ENCODE measurements at places on chromosomes 13 and 19. TPM values are rescaled to one million over a fixed set of nuclear protein-coding genes. Genes with fewer than 3 reads are reported as not detected.

DNA sequence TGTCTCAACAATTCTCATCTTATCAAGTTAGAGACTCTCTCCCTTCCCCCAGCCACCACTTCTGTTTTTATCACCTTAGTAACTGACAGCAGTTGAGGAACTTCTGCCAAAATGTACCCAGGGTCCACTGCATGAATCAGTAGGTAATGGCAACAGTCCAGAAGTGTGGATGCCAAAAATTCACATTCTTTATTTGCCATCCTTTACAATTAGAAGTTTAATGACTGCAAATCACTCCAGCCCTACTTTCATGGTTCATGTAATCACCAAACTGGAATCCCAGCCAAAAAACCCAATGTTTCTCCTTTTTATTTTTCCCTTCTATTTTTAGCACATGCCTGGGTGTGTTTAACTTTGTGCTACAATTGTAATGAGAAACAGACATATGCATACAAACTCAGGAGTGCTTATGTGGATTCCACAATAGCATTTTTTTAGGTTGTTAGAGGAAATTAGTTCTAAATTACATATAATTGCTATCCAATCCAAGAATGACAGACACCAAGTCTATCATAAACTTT lies 243.5 kb downstream of the RGCC start:
- peak; percentile 57 for DNase-seq

DNA sequence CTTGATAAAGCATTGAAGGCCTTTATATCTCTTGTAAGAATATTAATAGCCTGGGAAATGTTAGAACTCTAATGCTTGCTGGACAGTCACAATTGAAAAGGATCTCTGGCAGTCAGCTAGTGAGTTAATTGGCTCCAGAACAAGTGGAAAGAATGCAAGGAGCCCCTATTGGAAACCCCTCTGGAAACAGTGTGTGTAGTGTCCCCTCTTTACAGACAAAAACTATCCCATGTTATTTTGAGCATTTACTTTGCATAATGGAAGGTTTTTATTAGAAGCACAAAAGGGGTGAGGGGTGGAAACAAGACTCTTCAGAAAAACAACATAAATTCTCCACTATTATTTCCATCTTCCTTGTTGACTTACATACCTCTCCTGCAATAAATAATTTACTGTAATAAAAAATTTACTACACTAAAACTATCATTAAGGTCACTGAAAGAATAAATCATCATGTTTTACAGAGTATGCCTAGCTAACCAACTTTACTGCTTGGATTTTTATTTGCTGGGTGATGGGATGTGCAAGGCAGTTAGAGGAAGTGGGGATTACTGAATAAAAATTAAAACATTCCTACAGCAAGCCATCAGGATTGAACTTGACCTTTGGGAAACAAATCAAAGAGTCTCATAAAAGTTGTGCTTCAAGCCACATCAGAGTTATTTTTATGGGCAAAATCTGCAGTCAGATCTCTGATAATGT lies 610.4 kb downstream of the TBC1D4 start:
- peak; percentile 48 for DNase-seq

The NCAN gene
- under 0.01 TPM for total RNA-seq

GRCh38 chr19:6473647-6474046 lies 7.9 kb downstream of the DENND1C start:
- DNase-seq, result no peak

DNA sequence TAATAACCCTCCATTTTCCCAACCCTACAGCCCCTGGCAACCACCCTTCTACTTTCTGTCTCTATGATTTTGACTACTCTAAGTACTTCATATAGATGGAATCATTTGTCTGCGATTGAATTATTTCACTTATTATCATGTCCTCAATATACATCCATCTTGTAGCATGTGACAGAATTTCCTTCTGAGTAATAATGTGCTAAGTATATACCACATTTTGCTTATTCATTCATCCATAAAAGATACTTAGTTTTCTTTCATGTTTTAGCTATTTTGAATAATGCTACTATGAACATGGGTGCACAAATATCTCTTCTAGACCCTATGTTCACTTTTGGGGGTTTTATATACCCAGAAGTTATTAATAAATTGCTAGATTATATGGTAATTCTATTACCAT lies 17.4 kb upstream of the NDFIP2 start:
- no peak for DNase-seq

The METTL21C gene
- not detected for total RNA-seq

- no peak for DNase-seq
Measured at GRCh38 chr19:30369833-30370232, 2.4 kb upstream of the ZNF536 start.

The FAM98C gene
- total RNA-seq, result 21.2 TPM

GRCh38 chr19:40575326-40575725 lies 1.3 kb upstream of the SHKBP1 start:
- DNase-seq, result no peak

The STXBP2 gene
- total RNA-seq, result not detected

The LHFPL6 gene
- 37.2 TPM for total RNA-seq

DNA sequence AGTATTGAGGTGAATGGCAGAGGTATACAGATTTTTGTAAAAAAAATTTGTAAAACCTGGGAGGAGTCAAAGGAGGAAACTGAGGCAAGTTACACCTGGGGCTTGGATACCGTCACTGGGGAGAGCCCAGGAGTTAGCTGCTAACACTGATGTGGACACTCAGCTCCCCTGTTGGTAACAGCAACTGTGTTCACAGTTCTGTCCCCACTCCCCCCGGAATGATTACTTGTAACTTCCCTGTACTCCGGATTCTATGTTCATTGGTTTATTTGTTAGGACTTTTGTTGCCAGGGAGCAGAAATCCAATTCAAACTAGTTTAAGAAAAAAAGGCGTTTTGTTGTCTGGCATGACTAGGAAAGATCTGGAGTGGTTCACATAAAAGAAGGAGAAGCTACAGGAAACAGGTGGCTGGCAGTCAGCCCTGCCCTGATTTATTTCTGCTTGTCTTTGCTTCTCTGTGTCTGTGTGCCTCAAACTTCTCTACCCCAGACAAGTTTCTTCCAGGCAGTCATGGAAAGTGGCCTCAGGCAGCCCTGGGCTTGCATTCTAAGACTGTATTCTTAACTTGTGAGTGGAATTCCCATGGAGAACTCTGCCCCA lies 2.3 kb upstream of the GPR12 start:
- peak; percentile 21 for DNase-seq

The UBAC2 gene
- total RNA-seq, result 46.9 TPM

- no peak for DNase-seq
Measured at GRCh38 chr19:16208064-16208759, 10.5 kb downstream of the AP1M1 start.

The MOB3A gene
- 26.5 TPM for total RNA-seq

The TUBB4A gene
- not detected for total RNA-seq

DNA sequence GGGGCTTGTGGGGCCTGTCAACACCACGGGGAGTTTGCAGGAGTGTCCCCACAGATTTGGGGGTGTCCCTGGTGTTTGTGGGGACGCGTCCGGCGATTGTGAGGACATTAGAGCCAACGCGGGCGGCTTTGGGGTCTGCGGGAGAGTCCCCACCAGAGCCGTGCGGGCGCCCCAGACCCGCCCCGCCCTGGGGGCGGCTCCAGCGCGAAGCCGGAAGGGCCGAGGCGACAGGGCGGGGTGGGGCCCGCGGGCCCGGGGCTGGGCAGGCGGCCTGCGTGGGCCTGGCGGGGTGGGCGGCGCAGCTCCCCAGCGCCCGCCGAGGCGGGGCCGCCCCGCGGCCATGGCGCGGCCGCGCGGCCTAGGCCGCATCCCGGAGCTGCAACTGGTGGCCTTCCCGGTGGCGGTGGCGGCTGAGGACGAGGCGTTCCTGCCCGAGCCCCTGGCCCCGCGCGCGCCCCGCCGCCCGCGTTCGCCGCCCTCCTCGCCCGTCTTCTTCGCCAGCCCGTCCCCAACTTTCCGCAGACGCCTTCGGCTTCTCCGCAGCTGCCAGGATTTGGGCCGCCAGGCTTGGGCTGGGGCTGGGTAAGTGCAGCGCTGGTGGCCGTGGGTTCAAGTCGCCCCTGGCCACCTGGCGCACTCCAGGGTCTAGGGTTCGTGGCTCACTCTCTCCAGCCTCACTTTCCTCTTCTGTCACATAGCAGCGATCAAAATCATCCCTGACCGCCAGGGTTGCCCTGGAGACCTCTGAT lies 10.3 kb downstream of the PDE4A start:
- DNase-seq, result no peak

The FAAP24 gene
- total RNA-seq, result 7.1 TPM

GRCh38 chr19:50723735-50724521 lies 764 bp downstream of the CLEC11A start:
- no peak for DNase-seq

The ASF1B gene
- total RNA-seq, result 107 TPM

GRCh38 chr19:38657633-38658222 lies 10.3 kb downstream of the ACTN4 start:
- DNase-seq, result peak; percentile 93

- peak; percentile 63 for DNase-seq
Measured at GRCh38 chr19:15213715-15214381, 13.1 kb upstream of the NOTCH3 start.

GRCh38 chr13:37956536-37956935 lies 87.0 kb upstream of the TRPC4 start:
- no peak for DNase-seq

The SRRM5 gene
- 0.11 TPM for total RNA-seq

DNA sequence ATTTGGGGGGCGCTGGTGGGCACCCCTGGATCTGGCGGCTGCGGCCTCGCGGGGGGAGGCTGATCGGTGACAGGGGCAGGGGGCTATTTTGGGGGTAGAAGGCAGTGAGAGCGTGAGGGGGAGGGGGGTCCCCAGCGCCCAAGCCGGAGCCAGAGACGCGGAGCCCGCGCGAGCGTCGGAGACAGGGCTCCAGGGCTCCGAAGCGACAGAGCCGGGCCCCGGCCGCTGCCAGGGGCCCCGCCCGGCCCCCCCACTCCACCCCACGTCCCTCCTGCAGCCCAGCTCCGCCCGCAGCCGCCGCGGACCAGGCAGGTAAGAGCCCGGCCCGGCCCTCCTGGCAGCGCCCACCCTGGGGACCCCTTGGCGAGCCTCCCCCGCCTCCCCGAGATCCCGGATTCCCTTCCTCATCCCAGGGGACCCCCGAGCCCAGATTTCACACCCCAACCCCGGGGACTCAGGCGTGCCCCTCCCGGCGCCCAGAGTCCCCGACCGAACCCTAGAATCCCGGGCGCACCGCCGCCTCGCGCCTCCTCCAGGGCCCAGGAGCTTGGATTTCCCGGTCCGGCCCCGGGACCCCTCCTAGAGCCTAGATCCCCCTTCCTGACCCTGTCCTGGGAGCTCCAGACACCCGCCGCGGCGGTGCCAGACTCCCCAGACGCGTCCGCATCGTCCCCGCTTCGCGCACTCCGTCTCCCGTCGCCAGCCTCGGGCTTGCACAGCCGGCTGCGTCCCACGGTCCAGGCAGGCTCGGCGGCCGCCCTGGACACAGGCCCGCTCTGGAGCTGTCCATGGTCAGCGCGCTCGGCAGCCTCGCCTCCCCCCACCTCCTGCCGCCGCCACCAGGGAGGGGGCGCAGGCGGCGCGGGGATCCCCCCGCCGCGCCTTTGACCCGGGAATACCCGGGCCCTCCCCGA lies at the start of gene PPFIA3:
Gene PPFIA3 (plus strand): TSS at position 134 of the 914 bp plus-strand sequence. CDS start 8,330 bp downstream, outside the sequence.
- peak; percentile 49 for DNase-seq

The NLRP11 gene
- total RNA-seq, result not detected

DNA sequence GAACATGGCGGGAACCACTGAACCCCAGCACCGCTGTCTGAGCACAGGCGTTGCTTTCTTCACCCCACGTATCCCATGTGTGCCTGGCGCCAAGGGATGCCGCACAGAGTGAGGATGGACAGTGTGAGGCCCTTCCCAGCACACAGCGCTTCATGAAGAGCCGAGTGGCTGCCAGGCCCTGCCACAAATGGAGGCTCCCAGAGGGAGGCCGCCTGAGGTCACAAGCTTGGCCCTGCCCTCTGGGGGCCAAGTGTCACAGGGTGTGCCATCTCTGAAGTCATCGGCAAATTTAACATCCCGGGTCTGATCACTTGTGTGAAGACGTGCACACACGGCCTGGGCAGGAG lies 24.4 kb downstream of the MPND start:
- DNase-seq, result no peak

The ZNF221 gene
- 12.8 TPM for total RNA-seq

GRCh38 chr13:110261166-110262081 lies 45.5 kb downstream of the COL4A1 start:
- DNase-seq, result no peak

GRCh38 chr13:60146471-60146870 lies 17.3 kb downstream of the DIAPH3 start:
- DNase-seq, result peak; percentile 58

DNA sequence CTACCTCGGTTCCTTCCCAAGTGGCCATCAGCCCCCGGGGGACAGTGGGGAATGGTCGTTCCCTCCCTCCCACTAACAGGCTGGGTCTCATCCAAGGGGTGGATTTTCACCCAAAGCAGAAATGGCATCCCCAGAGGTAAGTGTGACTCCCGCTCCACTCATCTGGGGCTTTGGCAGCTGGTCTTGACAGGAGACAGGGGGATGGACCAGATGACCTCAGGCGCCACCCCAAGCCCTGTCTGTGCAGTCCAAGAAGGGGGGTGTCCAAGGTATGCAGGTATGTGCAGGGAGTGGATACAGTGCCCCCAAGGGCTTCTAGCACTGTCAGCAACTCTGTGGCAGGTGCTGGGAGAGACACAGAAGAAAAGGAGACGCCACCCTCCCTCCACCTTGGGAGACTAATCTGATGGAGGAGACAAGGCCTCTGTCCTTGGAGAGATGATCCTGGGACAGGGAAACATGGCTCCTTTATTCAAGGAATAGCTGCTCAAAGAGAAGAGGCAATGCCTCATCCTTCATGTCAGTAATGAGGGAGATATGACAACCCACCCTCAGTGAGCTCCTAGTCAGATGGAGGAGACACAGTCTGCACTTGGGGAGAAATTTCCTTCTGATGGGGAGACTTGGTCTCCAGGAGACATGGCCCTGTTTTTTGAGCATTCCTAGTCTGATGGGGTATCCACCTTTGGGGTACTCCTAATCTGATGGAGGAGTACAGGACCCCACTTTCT lies 7.7 kb downstream of the CEACAM16 start:
- DNase-seq, result no peak

DNA sequence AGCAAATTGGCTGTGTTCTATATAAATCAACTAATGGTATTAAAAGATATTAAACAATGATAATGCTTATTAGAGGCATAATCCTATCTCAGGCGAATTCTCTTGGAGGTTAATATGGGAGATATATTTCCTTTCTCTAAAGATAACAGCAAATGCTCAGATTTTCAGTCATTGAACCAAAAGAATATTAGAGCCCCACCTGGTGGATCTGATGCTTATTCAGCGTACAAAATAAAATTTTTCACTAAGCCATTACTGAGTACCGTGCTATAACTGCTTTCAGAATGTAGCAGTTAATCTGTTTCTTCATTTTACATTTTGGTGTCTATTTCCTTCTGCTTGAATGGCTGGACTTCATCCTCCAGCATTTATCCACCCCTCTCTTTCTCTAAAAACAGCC lies 143.3 kb upstream of the IPO5 start:
- peak; percentile 10 for DNase-seq

The ZNF700 gene
- 9.5 TPM for total RNA-seq

The RFPL4A gene
- not detected for total RNA-seq

GRCh38 chr19:45153339-45154063 lies 7.3 kb downstream of the NKPD1 start:
- DNase-seq, result no peak

The KLF1 gene
- total RNA-seq, result not detected

The ZNF649 gene
- total RNA-seq, result 8.7 TPM

GRCh38 chr19:50695251-50696093 lies 24.1 kb downstream of the SHANK1 start:
- no peak for DNase-seq

The ACP7 gene
- 0.29 TPM for total RNA-seq

GRCh38 chr19:47663435-47663910 lies 49.7 kb upstream of the EHD2 start:
- DNase-seq, result peak; percentile 92

The LIM2 gene
- total RNA-seq, result not detected

GRCh38 chr13:101916108-101916774 lies 463.8 kb downstream of the ITGBL1 start:
- no peak for DNase-seq

The C1QTNF9 gene
- total RNA-seq, result not detected
